Right ventricle myocardium inferior (tissue), 1 donor: ENCODE measurements at places on chromosomes 7 and 10. TPM values are rescaled to one million over a fixed set of nuclear protein-coding genes. Genes with fewer than 3 reads are reported as not detected.

CPA2 gene
- total RNA-seq: not detected

TLL2 gene
- 10.8 TPM for total RNA-seq

PLEKHS1 gene
- total RNA-seq: not detected

LLCFC1 gene
- total RNA-seq: not detected

PAX4 gene
- total RNA-seq: not detected

EPO gene
- not detected for total RNA-seq

PSD gene
- 0.49 TPM for total RNA-seq

POU6F2 gene
- total RNA-seq: 0.24 TPM

CFAP46 gene
- 0.57 TPM for total RNA-seq

DENND10 gene
- total RNA-seq: 20.2 TPM

CLDN4 gene
- not detected for total RNA-seq

TUBB8 gene
- not detected for total RNA-seq

CAV1 gene
- total RNA-seq: 387 TPM

MEIG1 gene
- total RNA-seq: not detected

MCM10 gene
- total RNA-seq: 0.62 TPM

BTRC gene
- total RNA-seq: 30.9 TPM

MET gene
- 15.9 TPM for total RNA-seq

ZNF239 gene
- 2.5 TPM for total RNA-seq

SP4 gene
- total RNA-seq: 4.3 TPM

PDE6C gene
- not detected for total RNA-seq

MACROH2A2 gene
- total RNA-seq: 14.8 TPM

AHCYL2 gene
- 4.0 TPM for total RNA-seq

ZYX gene
- total RNA-seq: 75.9 TPM

PRF1 gene
- 4.3 TPM for total RNA-seq

ZDHHC4 gene
- total RNA-seq: 39.3 TPM

ZP3 gene
- total RNA-seq: 0.46 TPM

EPDR1 gene
- total RNA-seq: 55.1 TPM

DLX5 gene
- not detected for total RNA-seq

ZNF727 gene
- total RNA-seq: 1.6 TPM

WDR37 gene
- total RNA-seq: 28.9 TPM

WDFY4 gene
- 2.5 TPM for total RNA-seq

OGDH gene
- 679 TPM for total RNA-seq

ERVW-1 gene
- total RNA-seq: not detected

CNNM2 gene
- total RNA-seq: 3.0 TPM

ABCC2 gene
- total RNA-seq: 0.05 TPM

HOGA1 gene
- total RNA-seq: 15.6 TPM

PRSS37 gene
- not detected for total RNA-seq
